T47D (cell line): ENCODE measurements at places on chromosomes 5 and 9.

DNA sequence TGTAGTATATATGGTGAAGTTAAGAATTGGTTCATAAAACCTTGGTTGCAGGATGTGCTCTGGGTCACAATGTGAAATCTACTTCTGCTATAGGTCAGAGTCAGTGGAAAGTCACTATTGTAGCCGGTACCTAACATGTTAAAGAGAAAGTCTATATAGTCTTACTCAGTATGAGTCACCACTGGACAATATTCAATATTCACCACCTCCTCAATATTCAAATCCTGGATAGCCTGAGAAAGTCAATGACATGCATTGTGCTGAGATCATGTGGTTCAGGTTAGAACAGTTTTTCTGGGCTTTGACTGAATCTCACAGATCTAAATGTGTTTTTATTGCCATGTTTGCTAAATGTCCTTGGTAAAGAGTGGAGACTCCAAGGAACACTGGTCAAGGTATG lies 108.8 kb downstream of the HMHB1 start:
- DNase-seq: no peak

- DNase-seq: no peak
Measured at GRCh38 chr5:95043234-95043633, 241.7 kb downstream of the MCTP1 start.

GRCh38 chr5:111641533-111642233 lies 115.3 kb downstream of the NREP start:
- DNase-seq: no peak

DNA sequence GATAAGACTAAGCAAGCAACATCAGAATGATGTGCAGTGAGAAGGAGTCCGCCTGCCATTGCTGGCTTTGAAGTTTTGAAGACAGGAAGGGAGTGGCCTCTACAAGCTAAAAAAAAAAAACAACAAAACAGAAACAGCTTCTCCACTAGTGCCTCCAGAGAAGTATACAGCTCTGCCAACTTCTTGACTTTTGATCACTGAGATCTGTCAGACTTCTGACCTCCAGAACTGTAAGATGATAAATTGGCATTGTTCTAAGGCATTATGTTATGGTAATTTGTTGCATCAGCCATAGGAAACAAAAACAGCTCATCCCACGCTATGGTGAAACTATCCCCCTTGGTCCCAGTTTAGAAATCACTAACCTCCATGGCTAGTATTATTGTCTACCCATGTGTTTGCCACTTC lies 131.0 kb upstream of the VCAN start:
- no peak for DNase-seq

GRCh38 chr9:36929350-36929675 lies 104.8 kb downstream of the PAX5 start:
- DNase-seq: no peak

GRCh38 chr9:116547729-116548426 lies 139.2 kb upstream of the TRIM32 start:
- no peak for DNase-seq

- DNase-seq: no peak
Measured at GRCh38 chr9:31700252-31701045, 684.0 kb upstream of the ACO1 start.

DNA sequence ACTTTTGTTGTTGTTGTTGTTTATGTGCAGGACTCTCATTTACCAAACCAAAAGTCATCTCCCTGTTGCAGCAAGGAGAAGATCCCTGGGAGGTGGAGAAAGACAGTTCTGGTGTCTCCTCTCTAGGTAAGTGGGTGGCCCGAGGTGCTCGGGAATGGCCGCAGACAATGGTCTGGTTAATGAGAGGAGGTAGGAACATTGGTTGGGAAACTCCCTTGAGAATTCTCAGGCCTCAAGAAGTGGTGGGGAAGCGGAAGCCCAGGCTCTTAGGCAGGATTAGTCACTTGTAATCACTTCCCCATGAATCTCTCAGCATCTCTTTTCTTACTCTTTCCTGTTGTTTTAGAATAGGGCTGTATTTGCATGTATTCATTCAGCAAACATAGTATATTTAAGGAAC lies 7.2 kb downstream of the ZNF354B start:
- DNase-seq: no peak

DNA sequence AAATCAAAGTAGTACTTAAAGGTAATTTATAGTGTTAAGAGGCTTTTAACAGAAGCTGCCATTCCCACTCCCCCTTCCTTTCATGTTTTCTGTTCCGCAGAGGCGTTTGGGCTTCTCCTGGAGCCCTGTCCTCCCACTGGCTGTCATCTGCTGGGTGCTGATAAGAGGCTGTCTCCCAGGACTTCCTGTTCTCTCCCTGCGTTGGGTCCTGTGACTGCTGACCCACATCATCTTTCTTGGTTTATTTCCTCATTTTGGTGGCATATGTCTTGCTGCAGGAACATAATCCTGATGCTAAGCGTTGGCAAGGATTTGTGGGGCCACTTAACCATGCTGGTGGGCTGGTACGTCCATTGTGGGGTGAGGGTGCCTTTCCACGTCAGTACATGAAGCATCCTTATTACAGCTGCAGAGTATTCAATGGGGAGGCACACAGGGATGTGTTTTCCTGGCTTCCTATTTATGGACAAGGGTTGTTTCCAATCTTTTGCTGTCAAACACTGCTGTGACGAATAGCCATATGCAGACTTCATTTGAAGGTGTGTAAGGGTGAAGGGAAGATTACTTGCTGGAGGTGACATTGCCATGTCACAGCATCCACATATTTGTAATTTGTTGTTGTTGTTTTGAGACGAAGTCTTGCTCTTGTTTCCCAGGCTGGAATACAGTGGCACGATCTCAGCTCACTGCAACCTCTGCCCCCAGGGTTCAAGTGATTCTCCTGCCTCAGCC lies 22.3 kb upstream of the RNF130 start:
- no peak for DNase-seq

DNA sequence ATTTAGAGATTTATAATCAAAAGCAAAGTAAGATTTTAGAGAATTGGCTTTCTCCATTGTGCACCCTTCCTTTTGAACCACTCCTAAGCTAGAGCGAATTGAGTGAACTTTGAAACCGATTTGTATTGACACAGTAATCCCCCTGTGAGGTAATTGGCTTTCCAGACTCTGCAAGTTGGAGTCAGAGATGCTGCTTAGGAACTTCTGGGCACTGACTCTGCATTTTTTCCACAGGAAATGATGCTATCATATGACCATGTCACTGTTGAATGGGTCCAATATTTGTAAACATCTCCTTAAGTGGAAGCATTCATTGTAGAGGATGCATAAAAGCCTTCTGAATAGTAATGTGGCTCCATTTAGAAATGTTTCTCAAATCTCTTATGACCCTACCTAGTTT lies 394.4 kb upstream of the ZNF608 start:
- no peak for DNase-seq
